Mesothelial cell of epicardium (in vitro differentiated cells): ENCODE measurements at places on chromosomes 3 and 15.

DNA sequence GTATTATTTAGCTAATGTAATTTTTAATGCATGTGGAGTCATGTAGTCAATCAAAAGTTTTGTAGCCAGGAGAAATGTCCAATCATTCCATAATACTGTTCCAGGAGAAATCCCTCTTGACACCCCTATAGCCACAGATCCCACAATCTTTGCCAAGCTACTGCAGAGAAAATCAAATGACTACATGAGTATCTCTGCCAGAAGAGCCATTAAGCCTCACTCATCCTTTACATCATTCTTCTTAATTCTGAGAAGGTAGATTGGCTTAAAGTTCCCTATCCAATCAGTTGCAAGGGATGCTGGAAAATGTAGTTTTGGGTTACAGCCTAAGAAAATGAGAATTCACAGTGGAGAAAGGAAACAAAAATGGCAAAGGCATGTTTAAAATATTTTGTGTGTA, 502.1 kb downstream of the ZBBX start:
- no peaks in the 10 kb centered on the region for H3K27me3 ChIP-seq
- H3K27ac ChIP-seq: no peak overlapping the region
- peaks cover 5% of the 10 kb centered on the region for H3K36me3 ChIP-seq
- DNase-seq: no peak

- no peaks in the 10 kb centered on the region for H3K36me3 ChIP-seq
- DNase-seq: no peak
- H3K4me1 ChIP-seq: peaks cover 29% of the 10 kb centered on the region
- H3K27ac ChIP-seq: no peak overlapping the region
Measured at GRCh38 chr3:88984256-88984655, 123.2 kb upstream of the EPHA3 start.

GRCh38 chr3:69085833-69086722, 1.3 kb downstream of the ARL6IP5 start:
- H3K36me3 ChIP-seq: no peaks in the 10 kb centered on the region
- H3K27ac ChIP-seq: peak overlapping the region; percentile 94
- H3K4me1 ChIP-seq: peaks cover 57% of the 10 kb centered on the region
- H3K27me3 ChIP-seq: no peaks in the 10 kb centered on the region
- peak; percentile 49 for DNase-seq

DNA sequence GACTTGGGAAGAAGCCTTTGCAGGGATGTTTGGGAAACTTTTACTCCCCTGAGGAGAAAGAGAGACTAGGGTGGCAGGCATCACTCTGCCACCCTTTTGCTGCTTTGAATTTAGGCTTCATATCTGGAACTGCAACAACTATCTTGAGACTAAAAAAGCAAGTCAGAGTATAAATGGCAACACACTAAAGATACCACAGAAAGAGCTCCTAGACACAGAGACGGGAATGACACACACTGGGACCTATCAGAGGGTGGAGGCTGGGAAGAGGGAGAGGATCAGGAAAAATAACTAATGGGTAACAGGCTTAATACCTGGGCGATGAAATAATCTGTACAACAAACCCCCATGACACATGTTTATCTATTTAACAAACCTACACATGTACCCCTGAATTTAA, 237.8 kb downstream of the FGF12 start:
- no peaks in the 10 kb centered on the region for H3K4me1 ChIP-seq
- H3K27me3 ChIP-seq: peaks cover 16% of the 10 kb centered on the region
- H3K27ac ChIP-seq: no peak overlapping the region
- H3K4me3 ChIP-seq: no peak overlapping the region

DNA sequence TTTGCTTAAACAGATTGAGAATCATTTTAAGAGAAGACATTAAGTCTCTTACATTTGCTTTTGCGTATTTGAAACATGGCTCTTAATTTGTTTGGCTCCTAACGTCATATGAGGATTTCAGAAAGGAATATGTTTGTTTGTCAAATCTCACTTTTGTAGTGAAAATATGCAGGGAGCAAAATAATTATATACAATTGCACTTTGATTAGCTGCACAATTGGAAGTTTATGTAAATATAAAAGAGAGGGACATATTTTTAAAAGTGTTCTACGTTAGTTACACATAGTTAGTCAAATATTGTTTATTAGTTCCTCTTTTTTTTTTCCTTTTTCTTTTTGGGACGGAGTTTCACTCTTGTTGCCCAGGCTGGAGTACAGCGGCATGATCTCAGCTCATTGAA, 42.7 kb upstream of the GOLIM4 start:
- H3K4me3 ChIP-seq: no peak overlapping the region
- H3K36me3 ChIP-seq: no peaks in the 10 kb centered on the region
- H3K4me1 ChIP-seq: peaks cover 13% of the 10 kb centered on the region
- no peak overlapping the region for H3K27ac ChIP-seq
- no peaks in the 10 kb centered on the region for H3K27me3 ChIP-seq

GRCh38 chr3:100533176-100533575, 40.8 kb downstream of the TMEM45A start:
- H3K4me1 ChIP-seq: peaks cover 3% of the 10 kb centered on the region
- H3K4me3 ChIP-seq: no peak overlapping the region
- H3K27me3 ChIP-seq: peaks cover 40% of the 10 kb centered on the region

- H3K36me3 ChIP-seq: no peaks in the 10 kb centered on the region
- H3K27ac ChIP-seq: peak overlapping the region; percentile 45
- H3K4me3 ChIP-seq: no peak overlapping the region
Measured at GRCh38 chr3:110164632-110165369, 827.5 kb upstream of the DPPA4 start.

GRCh38 chr15:57720867-57721266, 14.4 kb downstream of the POLR2M start:
- peaks cover 23% of the 10 kb centered on the region for H3K4me1 ChIP-seq
- H3K27ac ChIP-seq: peak overlapping the region; percentile 82
- no peaks in the 10 kb centered on the region for H3K27me3 ChIP-seq
- H3K4me3 ChIP-seq: no peak overlapping the region
